Esophagus muscularis mucosa (tissue), 4 donors: ENCODE measurements at places on chromosomes 1 and 21. TPM values are rescaled to one million over a fixed set of nuclear protein-coding genes. Genes with fewer than 3 reads are reported as not detected.

PLEKHN1 gene
- not detected for total RNA-seq

BSDC1 gene
- total RNA-seq: 57.3 TPM

MYBPH gene
- total RNA-seq: not detected

TIAM1 gene
- total RNA-seq: 5.8 TPM

ERG gene
- 9.5 TPM for total RNA-seq

TTLL10 gene
- not detected for total RNA-seq

NBPF20 gene
- 3.3 TPM for total RNA-seq

LRRC3 gene
- 5.3 TPM for total RNA-seq

NR1I3 gene
- total RNA-seq: not detected

SMIM1 gene
- total RNA-seq: 16.3 TPM

DNA sequence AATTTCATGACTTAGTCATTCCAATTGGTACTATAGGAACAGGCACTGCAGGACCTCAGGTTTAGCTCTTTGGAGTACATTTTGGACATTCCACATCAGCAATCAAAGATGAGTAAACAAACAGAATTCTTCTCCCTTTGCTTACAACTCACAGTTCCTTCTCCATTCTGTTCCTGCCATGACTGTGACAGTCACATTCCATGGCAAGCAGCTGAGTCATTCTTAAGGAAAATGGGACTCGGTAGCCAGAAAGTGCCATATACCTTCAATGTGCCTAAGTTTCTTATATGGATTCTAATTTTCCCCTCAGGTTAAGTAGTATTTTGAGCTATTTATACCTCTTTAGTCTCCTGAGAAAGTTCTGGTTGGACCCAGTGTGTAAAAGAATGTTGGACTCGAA lies 25.6 kb downstream of the CRCT1 start:
- no peak for DNase-seq

GRCh38 chr1:205436776-205437410 lies 15.0 kb upstream of the LEMD1 start:
- no peak for DNase-seq

- no peak for DNase-seq
Observed at GRCh38 chr1:7469255-7469938, 301.7 kb upstream of the VAMP3 start.

- DNase-seq: no peak
Observed at GRCh38 chr1:171372418-171373084, 58.6 kb downstream of the FMO4 start.

- DNase-seq: no peak
Observed at GRCh38 chr1:172476218-172476811, 32.4 kb upstream of the PIGC start.

GRCh38 chr1:27536767-27537166 lies 46.8 kb upstream of the WASF2 start:
- DNase-seq: no peak

GRCh38 chr1:100950781-100951180 lies 54.9 kb downstream of the SLC30A7 start:
- no peak for DNase-seq

GRCh38 chr1:219430419-219430818 lies 182.5 kb downstream of the ZC3H11B start:
- DNase-seq: no peak

- no peak for DNase-seq
Observed at GRCh38 chr1:34762474-34763141, 3.1 kb downstream of the GJB4 start.

- no peak for DNase-seq
Observed at GRCh38 chr1:31843506-31843905, 27.7 kb upstream of the SPOCD1 start.

DNA sequence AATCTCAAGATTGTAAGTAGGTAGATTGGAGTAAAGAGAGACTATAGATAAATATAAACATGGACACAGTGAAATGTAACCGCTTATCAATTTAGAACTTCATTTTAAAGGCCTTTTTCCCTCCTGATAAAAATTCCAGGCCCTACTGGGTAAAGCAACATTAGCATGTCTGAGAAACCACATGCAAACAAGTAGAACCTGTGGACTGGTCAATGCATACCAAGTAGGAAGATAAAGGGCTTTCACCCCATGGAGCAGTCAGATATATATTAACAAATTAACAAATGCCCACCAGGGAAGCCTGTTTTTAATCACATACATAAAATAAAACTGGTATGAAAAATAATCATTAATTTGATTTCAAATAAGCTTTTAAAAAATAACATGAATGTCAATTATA lies 8.1 kb downstream of the DPH5 start:
- DNase-seq: no peak

GRCh38 chr1:158771950-158772866 lies at the start of gene OR6N1:
TSS of gene OR6N1 (minus strand) at chr1:158772195. CDS start at chr1:158766682, 5,513 bp downstream.
- DNase-seq: no peak

- DNase-seq: no peak
Observed at GRCh38 chr1:245571815-245572294, 417.1 kb downstream of the KIF26B start.

DNA sequence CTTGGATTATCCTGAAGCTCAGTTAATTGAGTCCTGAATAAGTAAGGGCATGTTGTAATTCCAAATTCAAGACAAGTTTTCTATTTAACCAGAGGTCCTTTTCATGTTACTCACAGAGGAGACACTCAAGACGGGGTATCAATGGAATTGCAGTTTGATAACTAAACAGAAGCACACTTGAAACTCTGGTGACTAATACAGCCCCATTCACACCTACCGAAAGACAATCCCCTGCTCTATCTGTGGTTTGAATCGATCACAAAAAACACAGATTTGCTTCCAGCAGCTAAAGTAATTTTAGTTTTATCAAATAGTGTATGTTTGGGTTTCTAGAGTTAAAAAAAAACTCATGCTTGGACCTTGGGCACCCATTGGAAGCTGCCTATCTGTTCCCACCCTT lies 60.4 kb downstream of the TEX35 start:
- no peak for DNase-seq

- no peak for DNase-seq
Observed at GRCh38 chr1:112296908-112297307, 99.1 kb upstream of the CTTNBP2NL start.

DNA sequence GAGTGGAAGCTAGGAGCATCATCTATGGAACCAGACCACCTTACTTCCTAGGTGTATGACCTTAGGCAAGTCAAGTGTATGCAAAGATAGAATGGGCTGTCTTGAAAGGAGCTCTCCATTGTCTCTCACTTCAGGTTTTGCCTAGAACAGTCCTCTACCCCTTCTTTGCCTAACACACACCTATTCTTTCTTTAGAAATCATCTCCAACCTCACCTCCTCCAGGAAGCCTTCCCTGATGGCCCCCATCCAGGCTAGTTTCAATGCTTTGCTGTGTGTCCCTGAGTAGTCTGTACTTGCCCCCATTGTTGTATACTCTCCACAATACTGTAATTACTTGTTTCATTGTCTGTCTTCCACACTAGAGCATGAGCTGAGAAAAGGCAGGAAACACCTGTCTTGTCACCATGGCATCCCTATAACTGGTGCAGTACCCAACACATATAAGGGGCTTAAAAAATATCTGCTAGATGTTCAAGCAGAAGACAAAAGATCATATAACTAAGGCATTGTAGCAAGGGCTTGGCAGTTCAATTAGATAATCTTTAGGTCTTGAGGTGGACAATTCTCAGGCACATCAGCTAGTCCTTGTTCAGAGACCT lies 83.0 kb downstream of the RRAGC start:
- no peak for DNase-seq

GRCh38 chr1:153937331-153937730 lies 9.2 kb downstream of the DENND4B start:
- no peak for DNase-seq

DNA sequence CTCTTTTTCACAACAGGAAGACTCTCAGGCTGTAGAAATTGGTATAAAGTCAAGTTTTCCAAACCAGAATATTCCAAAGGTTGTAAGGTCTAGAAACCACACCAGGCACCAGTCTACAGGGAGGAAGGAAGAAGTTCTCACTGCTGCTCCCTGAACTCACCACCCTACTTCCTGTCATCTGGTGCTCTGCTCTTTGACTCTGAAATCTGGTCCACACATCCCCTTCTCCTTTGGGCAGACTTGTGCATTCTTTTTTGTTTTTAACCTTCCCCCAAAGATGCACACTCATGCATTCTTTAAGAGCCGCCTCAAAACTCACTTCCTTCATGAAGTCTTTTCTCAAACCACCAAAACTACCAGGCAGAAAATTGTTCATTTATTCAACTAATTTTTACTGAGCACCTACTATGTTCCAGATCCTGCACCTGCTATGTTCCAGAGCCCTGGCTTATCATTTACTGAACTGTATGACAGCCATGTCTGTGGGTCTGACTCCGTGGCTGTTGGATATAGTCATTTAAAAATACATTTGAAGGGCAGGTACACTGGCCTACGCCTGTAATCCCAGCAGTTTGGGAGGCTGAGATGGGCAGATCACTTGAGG lies 30.1 kb upstream of the EPS15 start:
- no peak for DNase-seq

- no peak for DNase-seq
Observed at GRCh38 chr1:112511897-112512296, 3.1 kb downstream of the WNT2B start.

DNA sequence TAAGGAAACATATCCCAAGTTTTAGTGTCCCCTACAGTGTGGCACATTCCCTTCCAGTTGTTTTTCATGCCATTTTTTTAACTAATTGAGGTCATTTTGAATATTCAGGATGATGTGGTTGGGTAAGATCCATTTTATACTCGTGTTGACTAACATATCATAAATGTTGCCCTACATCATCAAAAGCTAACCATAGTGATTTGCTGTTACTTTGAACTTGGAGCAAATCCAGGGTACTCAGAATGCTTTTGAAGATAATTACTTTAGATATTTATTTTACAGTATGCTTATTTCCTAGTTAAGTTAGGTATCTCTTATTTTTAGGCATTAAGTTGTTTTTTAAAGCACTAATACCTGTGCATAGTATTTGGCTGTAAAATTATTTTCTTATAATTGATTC lies 57.8 kb downstream of the DYRK1A start:
- DNase-seq: no peak

GRCh38 chr1:1063945-1064831 lies 9.9 kb downstream of the RNF223 start:
- DNase-seq: no peak

DNA sequence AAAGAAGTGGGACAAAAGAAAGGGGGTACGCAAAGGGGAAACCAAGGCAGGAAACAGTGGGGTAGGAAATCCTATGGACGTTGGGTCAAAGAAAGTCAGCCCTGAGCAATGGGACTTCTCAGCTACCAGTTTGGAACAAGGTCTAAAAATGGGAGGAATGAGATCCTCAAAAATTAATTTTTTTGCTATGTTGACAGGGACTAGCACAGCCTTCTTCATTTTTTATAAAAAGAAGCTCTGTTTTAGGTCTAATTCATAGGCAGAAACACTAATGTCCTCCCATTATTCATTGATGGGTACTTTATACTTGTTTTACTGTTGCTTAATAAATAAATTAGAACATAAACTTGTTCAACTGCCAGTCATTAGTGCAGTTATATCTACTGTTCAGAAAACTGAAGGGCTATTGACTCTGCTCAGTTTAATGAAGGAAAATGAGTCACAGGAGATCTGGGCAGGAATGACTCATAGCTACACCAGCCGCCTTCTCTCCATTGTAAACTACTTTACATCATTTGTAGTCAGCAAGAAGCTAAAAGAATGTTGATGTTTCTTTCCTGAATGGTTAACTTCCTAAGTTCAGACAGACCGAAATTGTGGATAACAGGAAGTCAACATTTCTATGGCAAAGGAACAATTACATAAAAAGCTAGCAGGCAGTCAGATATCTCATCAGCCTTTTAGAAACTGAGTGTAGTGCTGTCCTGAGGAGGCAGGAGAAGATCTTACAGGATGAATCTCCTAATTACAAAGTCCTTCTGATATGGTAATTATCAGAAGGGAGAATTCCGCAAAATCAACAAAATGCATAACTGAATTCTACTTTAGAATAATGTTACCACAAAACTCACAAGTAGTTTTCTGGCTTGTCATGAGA lies 356.4 kb upstream of the PKN2 start:
- no peak for DNase-seq

GRCh38 chr1:34366875-34367624 lies 190.3 kb downstream of the C1orf94 start:
- DNase-seq: peak; percentile 62

DNA sequence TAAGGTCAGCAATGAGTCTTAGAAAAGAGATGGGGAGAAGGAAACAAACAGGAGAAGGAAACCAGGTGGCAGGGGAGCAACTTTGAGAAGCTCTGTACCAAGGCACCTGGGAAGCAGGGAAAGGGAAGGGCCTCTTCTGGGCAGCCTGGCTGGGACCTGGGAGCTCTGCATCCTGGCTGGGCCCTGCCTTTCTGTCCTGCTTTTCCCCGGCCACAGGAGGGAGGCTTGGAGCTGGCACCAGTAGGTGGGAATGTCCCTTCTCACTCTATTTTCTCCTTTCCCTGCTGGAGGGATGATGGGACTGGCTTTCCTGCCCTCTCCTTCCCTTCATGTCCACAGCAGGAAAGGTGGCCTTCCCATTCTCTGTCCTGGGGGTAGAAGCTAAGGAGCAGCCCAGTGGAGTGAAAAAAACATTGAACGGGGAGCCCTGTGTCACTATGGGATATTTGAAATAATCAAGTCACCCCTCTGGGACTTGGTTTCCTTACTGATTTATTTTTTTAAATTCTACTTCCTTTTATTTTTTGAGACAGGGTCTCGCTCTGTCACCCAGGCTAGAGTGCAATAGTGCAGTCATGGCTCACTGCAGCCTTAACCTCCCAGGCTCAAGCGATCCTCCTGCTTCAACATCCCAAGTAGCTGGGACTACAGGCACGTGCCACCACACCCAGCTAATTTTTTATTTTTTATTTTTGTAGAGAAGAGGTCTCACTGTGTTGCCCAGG lies 5.1 kb upstream of the NES start:
- no peak for DNase-seq

GRCh38 chr1:150761801-150762200 lies 3.8 kb downstream of the CTSS start:
- DNase-seq: no peak

DNA sequence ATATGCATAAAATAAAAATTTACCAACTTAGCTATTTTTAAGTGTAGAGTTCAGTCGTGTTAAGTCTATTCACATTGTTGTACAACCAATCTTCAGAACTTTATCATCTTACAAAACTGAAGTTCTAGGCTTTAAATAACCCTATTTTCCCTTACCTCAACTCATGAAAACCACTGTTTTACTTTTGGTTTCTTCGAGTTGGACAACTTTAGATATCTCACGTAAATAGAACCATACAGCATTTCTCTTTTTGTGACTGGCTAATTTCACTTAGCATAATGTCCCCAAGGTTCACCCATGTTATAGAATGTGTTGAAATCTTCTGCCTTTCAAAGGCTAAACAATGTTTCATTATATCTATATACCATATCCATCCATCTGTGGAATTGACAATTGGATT lies 819.0 kb upstream of the ADGRL4 start:
- no peak for DNase-seq

DNA sequence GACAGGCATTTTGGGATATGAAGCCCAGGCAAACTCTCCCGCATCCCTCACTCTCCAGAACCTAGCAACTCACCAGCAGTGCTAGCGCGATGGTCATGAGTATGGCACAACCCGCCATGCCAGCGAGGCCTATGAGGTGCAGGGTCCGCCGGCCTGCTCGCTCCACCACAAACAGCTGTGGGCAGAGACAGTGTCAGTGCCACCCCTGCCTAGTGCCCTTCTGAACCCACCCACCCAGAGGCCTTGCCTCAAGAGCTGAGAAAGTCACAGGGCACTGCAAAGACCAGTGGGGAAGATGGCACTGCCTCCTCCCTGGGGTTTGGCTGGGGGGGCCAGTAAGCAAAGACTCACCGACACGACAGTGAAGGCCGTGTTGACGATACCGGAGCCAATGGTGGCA lies 29.8 kb downstream of the SLC2A1 start:
- no peak for DNase-seq

- no peak for DNase-seq
Observed at GRCh38 chr1:246893191-246893939, 38.4 kb downstream of the AHCTF1 start.
